ENCODE measurements at places on chromosomes 3 and 15. TPM values are rescaled to one million over a fixed set of nuclear protein-coding genes. Genes with fewer than 3 reads are reported as not detected.

GRCh38 chr3:187186801-187187421 lies 10.4 kb upstream of the RTP1 start:
- no peak for DNase-seq

GRCh38 chr3:180284331-180285110 lies 247.8 kb upstream of the PEX5L start:
- DNase-seq = no peak

- no peak for DNase-seq
Measured at GRCh38 chr3:183922421-183922820, 37.7 kb upstream of the PARL start.

DNA sequence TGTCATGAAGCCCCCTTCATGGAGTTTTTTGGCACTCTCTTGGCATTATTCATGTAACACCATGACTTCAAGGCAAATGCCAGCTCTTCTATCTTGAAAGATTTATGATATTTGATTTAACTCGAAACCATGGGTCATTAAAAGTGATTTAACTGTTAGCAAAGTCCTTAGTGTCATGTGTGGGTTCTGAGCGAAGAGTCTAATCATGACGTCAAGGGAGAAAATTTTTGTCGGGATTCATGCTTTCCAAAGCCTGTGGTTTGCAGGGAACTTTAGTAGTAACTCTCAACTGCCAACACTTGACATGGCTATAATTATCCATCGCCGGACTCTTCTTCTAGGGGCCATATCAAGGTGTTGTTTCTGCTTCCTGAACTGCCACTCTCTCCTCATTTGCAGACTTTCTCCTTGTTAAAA lies 11.5 kb downstream of the GXYLT2 start:
- DNase-seq = no peak

Gene CKMT1B
- not detected for total RNA-seq

Gene JMJD7
- total RNA-seq = 75.0 TPM

Measured in CD4-positive, alpha-beta memory T cell (primary cell).